Fibroblast of skin of left biceps (primary cell): ENCODE measurements at places on chromosomes 1 and 21.
A peak's percentile ranks its signal among the peaks of the same experiment; 100 is the strongest.

DNA sequence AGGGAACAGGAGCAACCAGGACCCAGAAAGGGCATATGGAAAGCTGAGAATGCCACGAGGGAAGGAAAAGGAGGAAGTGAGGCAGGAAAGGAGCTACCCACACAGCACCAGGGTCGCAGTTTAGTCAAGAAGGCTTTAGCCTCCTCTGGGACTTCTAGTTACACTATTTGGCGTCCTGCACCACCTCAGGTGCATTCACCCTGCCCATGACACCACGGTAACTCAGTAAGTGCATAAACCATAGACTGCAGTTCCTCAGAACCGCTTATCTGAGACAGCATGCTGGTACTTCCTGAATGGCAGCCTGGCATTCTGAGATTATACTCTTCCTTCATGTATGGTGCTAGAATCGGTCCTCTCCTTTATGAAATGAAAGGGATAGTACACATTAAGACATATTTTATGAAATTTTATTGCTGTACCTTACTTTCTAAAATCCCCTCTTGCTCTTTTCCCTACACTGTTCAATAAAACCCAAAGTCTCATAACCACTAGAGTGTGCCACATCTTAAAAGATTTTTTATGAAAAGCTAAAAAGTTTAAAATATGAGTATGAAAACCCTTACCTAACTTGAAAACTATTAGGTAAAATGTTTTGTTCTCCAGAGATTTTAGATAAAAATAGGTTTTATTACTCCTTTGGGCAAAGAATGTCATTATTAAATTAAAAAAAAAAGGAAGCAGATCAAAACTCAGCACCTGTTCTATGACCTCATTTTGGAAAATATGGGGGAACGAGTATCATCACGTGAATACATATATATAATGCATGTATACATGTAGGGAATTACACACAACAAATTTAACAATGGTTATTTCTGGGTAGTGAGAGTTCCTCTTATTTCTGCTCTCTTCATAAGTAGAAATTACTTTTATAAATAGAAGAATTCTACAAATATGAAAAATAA lies 67.3 kb downstream of the VAV3 start:
- no peak for DNase-seq

DNA sequence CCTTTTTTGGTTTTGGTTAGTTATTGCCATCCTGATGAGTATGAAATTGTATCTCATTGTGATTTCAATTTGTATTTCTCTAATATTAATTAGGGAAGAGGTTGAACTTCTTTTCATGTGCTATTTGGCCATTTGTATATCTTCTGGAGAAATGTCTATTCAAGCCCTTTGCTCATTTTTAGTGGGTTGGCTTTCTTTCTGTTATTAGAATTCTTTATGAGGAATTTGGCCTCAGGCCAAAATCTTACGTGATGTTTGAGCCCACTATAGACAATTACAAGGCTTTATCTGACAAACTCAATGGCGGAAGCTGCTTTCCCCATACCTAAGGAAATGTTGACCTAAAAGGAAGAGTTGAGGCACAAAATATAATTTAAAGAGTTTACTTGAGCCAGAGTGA lies 32.9 kb downstream of the IVNS1ABP start:
- DNase-seq, result no peak

DNA sequence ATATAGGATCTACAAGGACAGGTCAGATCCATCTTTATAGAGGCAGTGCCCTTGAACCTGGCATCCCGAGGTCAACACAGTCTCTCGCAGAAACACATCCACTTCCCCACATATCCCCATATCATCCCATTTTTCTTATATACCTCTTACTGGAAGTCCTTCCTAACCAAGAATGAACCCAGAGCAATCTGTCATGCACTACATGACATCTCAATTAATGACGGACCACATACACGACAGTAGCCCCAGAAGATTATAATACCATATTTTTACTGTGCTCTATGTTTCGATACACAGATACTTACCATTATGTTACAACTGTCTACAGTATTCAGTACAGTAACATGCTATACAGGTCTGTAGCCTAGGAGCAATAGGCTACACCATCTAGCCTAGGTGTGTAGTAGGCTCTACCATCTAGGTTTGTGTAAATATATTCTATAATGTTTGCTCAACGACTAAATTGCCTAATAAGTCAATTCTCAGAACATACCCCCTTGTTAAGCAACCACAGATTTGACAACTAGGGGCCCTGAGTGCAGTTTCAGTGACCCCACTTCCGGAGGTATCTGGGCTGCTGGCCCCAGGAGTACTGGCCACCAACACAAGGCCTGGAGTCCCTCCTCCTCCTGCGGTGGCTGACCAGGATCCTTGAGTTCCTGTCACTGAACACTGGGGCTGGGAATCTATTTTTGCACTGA lies 28.1 kb downstream of the PTPN14 start:
- no peak for DNase-seq

DNA sequence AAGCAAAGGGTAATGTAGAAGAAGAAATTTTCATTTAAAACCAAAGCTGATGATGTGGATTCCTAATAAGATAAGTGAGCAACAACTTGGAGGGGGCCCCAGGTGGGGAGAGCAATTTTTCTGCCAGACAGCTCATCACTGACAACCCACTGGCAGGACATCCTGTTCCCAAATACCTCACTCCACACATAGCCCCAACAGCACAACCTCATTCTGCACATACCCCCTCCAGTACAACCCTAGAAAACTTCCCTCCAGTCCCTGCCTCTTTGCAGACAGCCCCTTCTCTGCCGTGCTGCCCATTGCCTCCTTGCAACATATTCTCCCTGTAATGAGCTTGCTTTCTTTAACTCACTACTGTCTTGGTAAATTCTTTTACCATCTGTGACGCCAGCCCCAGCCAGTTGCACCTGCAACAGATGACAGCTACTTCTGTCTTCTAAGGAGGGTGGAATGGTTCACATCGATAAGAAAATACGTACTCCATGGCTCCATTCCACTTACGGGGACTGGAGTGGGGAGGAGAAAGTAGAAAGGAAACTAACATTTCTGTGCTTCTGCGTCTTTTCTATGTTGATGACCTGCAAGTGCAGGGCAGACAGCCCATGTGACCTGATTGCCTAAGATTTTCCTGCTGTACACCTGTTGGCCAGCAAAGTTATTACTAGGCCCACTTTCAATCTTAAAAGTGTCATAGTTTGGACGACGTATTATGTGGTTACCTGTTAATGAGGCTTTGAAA lies 14.7 kb downstream of the RHEX start:
- no peak for DNase-seq

DNA sequence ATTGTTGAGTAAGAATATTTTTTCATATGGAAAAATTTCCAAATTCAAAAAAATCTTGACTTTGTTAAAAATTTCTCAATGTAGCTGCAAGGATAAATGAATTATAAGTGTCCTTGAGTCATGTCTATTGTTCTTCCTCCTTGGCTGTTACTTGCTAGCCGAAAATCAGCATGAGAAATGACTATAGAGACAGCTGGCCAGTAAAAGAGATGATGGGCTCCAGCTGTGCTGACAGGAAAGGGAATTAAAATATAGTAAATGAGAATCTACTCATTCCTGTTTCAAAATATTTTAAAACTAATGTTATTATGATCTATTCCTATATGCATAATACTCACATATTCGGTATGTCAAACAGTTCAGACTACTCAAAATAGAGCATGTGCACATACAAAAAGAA lies 1292.6 kb downstream of the BRINP3 start:
- DNase-seq, result no peak

- DNase-seq, result no peak
Observed at GRCh38 chr1:215545096-215545495, 22.0 kb upstream of the KCTD3 start.

GRCh38 chr1:235511470-235512240 lies 7.4 kb upstream of the B3GALNT2 start:
- no peak for DNase-seq

GRCh38 chr1:74847715-74848114 lies 114.8 kb downstream of the TYW3 start:
- DNase-seq, result peak; percentile 19

- no peak for DNase-seq
Observed at GRCh38 chr1:160325252-160325651, 17.8 kb downstream of the COPA start.

DNA sequence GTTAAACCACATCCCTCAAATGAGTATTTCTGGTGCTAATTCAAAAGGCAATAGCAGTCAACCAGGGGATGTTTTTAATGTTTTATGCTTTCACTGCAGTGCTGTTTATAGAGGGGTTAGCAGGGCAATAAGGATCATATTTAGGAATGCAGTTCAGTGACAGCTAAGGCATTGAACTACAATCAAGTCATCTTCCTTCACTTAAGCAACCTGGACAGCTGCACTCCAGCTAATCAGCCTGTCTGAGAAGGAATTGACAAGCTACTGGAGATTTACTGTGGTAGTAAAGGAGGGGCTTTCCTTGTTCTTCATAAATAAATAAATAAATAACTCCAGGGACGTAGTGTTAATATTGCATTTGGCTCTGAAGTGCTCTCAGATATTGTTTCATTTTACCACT lies 93.9 kb downstream of the DAB1 start:
- no peak for DNase-seq

- DNase-seq, result no peak
Observed at GRCh38 chr1:15992187-15992553, 11.9 kb upstream of the SRARP start.

- no peak for DNase-seq
Observed at GRCh38 chr1:75587692-75588091, 23.2 kb downstream of the SLC44A5 start.

GRCh38 chr1:182897696-182898095 lies 55.3 kb downstream of the SHCBP1L start:
- no peak for DNase-seq

GRCh38 chr1:47562799-47563198 lies 125.0 kb downstream of the FOXD2 start:
- DNase-seq, result no peak

GRCh38 chr1:4684136-4684535 lies 29.7 kb downstream of the AJAP1 start:
- DNase-seq, result no peak

GRCh38 chr1:58848818-58849411 lies 65.1 kb upstream of the JUN start:
- peak; percentile 94 for DNase-seq

DNA sequence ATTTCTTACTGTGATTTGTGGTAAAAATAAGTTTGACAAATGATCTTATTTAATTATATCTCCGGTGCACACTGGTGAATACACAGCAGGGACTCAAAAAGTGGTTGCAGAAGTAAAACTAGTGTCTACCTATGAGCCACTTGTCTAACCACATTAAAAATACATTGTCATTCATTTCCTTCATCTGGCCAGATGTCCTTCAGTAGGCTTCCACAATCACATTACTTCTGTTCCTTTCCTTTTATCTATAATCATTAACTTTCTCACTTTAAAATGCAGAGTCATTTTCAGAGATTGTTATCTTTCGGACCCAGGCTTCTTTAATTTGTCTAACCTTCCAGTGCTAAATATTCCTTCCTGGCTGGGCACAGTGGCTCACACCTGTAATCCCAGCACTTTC lies 3.0 kb downstream of the RBBP5 start:
- DNase-seq, result no peak

- no peak for DNase-seq
Observed at GRCh38 chr21:32559006-32559610, 26.2 kb downstream of the TCP10L start.

GRCh38 chr1:54567961-54568360 lies 19.9 kb downstream of the ACOT11 start:
- DNase-seq, result no peak

- no peak for DNase-seq
Observed at GRCh38 chr1:204343247-204343646, 16.5 kb downstream of the PLEKHA6 start.

GRCh38 chr1:243505986-243506689 lies 250.3 kb downstream of the SDCCAG8 start:
- no peak for DNase-seq

GRCh38 chr1:91707114-91707889 lies 178.6 kb downstream of the TGFBR3 start:
- DNase-seq, result no peak

GRCh38 chr1:16120407-16120806 lies 35.5 kb downstream of the EPHA2 start:
- no peak for DNase-seq

- DNase-seq, result no peak
Observed at GRCh38 chr1:203464743-203465142, 10.9 kb upstream of the PRELP start.

GRCh38 chr1:172308577-172308976 lies 111.9 kb upstream of the C1orf105 start:
- DNase-seq, result no peak

DNA sequence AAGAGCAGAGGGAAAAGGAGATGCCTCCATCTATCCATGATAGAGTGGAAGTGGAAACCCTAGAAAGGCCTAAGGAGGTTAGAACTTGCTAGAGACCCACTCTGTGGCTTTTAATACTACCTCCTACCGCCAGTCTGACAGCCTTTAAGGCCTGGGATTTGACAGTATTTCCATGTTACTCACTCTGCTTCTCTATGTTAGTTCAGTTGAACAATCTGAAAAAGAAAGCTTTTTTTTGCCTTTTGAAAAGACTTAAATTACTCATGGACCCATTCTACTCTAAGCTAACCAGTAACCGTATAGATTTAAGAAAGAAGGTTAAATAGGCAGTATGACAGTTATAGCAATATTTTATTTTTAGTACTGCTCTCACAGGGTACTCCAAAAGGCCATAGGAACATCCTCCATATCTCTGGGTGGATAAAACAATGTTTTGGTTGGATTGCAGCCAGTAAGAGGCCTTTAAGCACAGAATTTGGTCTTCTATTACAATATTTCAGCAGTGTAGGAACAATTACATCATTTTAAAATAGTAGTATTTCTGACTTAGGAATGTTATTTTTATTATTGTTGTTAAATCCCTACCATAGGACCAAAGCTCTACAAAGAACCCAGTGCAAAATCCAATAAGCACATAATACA lies 15.9 kb upstream of the GPR25 start:
- no peak for DNase-seq

- no peak for DNase-seq
Observed at GRCh38 chr21:28325618-28326017, 667.1 kb downstream of the LTN1 start.

DNA sequence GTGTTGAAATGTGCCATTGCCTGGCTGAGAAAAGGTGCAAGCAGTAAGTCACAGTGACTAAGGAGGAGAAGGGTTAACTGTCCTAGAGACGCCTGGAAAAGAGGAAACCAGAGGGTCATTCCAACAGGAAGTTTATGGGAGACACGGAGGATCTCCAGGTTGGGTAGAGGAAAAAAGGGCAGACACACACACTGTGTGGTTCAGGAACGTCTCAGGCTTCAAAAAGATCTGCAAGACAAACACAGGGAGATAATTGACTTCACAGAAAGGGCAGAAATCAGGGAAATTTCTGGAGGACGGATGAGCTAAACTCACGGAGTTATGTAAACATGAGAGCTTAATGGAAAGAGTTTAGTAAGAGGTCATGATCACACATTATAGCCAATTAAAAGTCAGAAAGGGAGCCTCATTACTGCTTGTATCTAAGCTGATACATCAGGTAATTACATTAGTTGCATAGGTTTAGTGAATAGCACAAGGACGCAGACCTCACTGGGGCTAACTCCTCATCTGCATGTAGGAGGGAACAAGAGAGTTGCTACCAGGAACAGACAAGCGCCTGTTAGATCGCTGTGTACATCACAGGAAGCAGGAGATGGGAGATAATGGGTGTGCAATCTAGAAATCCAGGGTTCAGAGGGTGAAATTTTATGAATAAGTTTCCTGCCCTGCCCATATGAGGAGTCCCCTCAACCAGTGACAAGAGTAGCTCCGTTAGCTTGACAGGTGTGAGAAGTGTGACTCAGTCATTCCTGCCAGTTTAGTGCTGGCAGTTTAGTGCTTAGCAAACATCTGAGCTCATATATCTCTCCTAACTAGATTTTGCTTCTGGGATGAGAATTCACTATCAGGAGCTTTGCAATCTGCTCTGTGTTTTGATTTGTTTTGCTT lies 96.6 kb upstream of the TNR start:
- no peak for DNase-seq
